ENCODE measurements at places on chromosomes 13 and 19.

DNA sequence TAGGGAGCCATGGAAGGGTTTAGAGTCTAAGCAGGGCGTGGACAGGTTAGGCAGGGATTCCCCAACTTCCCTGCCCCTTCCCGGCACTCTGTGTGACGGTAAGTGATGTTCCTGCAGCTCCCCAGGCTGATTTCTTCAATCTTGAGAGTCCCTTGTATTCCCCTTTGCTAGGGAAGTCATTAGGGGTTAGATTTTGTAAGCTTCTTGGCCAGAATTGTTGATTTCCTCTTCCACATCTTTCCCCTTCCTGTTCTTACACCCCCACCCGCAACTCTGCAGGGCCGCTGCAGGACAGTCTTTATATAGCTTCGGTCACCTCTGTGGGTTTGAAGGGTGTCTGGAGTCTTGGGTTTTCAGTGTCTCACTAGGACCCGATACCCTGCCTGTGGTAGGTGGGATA is 10.6 kb upstream of the ADGRE1 start:
- DNase-seq, result no peak

DNA sequence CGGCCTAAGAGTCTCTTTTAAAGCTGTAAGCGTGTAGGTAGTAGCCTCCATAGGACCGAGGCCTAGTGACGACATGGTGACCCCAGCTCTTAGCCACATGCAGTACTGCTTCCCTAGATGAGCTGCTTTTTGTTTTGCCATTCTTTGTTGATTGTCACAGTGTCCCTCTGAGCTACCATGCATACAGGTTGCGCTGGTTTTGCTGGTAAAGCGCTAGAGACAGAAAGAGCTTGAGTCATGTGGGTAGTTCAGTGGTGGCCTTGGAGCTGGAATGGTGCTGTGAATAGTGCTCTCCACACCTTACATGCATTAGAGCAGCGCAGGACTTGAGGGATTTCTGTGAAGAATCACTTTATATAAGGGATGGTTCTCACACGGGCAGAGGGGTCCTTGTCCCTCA is 5.1 kb downstream of the HNRNPM start:
- DNase-seq, result no peak

- DNase-seq, result no peak
These were observed 7.5 kb upstream of the C5AR2 start for GRCh38 chr19:47324502-47324901.

DNA sequence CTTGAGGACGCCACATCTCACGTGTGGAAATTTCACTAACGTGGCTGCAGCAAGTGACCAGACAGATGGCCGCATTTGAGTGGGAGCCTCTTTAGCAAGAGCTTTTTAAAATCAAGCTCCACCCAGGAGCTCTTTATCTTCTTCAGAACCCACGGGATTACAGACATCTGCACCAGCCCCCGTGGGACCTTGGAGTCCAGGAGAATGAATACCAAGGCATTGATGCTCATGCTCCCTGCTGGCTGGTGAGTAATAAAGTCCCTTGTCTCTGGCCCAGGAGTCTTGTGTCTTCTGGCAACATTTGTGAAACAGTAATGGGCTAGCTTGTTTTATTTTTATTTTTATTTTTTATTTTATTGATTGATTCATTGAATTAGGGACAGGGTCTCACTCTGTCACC is 64.4 kb downstream of the TRPM4 start:
- DNase-seq, result no peak

GRCh38 chr19:55638864-55639359 is 1.9 kb upstream of the ZNF580 start:
- DNase-seq, result peak; percentile 53

- no peak for DNase-seq
These were observed 31.4 kb downstream of the FLT1 start for GRCh38 chr13:28463481-28463880.

DNA sequence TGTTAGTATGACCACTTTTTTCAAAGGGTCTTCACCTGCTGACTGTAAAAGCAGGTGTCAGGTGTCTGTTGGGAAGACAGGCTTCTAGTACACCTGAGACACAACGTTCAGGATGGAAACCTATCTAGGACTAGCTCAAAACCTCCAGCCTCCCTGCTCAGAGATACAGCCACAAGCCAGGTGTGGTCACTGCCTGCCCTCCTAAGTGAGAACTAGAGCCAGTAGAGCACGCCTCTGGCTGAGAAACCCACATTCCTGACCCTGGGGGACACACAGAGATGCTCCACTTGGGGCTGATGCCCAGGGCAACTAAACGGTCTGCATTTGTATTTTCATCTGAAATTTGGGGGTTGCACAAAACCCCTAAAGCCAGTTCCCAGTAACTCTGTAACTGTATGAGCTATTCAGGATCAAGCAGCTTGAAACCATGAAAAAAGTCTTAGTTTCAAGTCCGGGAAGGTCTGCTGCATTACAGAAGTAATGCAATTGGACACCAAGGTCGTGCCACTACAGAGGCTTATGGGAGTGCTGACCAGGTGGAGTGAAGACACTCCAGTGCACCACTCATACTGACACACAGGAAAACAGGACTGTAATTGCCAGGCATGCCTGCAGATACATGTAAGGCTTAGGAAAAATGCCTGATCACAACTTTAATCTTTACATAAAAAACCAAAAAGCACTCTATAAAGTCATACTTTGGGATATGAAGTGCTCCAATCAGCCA is 27.8 kb downstream of the ANKRD10 start:
- DNase-seq, result no peak

GRCh38 chr13:95636853-95637252 is 7.7 kb downstream of the DZIP1 start:
- no peak for DNase-seq

- no peak for DNase-seq
These were observed at the start of gene CEACAM3 for GRCh38 chr19:41796362-41796761. TSS of gene CEACAM3 (plus strand) at chr19:41796587. CDS start at chr19:41796678, 91 bp downstream.

DNA sequence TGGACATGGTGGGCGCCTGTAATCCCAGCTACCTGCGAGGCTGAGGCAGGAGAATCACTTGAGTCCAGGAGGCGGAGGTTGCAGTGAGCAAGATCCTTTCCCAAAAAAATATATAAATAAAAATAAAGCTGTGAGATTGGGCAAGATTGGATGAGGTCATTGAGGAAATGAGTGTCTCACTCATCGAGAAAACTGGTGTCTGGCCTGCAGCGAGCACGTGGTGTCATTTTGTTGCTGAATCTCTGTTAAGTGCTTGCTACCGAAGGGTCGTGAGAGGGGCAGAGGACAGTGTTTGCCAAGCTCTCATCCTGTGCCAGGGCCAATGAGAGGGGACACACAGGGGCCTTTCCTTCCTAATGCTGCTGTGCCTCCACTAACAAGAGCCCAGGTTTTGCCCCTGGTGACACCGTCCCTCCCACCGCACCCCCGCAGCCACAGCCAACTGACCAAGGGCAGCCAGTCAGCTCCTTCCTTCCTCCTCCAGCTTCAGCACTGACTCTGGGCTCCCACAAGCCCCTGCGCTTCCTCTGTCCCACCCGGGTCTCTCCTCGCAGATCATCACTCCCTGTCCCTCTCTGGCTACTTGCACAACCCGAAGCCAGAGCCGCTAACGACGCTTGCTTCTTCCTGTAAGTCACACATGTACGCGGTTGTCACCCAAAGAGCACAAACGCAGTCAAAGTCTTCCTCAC is 3.2 kb downstream of the POLD1 start:
- no peak for DNase-seq

DNA sequence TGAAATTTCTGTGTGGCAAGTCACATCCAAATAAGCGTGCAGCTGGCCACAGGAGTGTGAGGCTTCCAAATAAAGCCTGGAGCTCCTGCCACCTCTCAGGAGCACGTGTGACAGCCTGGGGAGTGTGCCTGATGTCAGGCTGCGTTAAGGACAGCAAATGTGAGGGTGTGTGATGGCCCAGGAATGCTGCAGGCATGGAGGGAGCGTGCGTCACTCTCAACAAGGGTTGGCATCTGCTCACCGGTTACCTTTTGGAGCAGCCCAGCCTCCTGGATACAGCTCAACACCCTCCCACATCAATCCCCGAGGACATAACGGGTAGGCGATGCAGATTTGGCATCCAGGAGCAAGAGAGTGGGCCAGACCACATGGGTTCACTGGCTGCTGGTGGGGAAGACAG is 19.0 kb downstream of the NUMBL start:
- DNase-seq, result no peak

DNA sequence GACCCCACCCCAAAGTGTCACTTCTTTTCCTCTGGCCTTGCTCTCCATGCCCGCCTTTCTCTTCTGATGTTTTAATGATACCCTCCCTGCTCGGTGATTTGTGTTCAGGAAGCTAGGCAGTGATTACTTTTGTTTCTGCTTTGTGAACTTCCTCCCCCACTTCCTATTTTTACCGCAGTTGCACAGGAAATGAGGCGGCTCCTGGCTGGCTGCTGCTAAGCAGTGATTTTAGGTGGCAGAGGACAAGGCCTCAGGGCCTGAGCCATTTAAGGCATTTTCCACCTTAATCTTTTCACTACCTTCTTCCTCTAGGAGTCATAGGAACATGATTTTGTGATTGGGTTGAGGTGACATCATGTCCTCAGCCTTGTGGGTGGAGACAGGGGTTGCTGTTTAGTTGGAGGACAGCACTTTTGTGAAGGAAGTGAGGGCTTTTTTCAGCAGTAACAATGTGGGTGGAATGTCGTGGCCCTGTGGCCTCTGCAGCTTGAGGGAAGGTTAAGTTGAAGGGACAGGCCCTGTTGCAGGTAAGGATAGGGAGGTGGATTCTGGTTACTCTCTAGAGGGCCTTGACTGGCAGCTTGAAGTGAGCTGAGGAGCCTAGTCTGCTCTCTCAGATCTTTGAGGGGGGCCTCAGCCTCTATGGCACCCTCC is 15.7 kb downstream of the GARRE1 start:
- DNase-seq, result peak; percentile 58

Data from adipocyte (in vitro differentiated cells).